Stimulated activated CD4-positive, alpha-beta T cell treated with anti-CD3 and anti-CD28 coated beads, Interleukin-4, amount 100 ng/mL, for 1 hour (primary cell): ENCODE measurements at places on chromosomes 4 and X.

DNA sequence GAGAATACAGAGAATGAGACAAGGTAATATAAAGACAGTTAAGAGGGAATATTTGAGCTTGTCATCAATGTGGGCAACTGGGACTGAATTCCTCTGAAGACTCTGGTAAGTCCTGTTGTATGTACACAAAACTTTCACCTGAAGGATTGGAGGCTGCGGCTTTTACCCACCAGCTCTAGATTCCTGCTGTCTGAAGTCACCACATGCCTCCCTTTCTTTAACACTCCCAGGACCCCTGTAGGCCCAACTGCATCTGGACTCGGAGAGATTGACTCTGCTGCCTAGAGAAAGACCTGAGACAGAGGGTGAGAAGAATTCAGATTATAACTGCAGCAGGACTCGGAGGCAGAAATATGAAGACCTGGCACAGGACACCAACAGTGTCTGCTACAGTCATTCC is 1048.0 kb downstream of the PDHA2 start:
- no peak for DNase-seq

GRCh38 chrX:123256378-123256777 is 72.3 kb downstream of the GRIA3 start:
- DNase-seq = no peak

GRCh38 chrX:85391878-85392238 is 12.4 kb upstream of the POF1B start:
- no peak for DNase-seq

DNA sequence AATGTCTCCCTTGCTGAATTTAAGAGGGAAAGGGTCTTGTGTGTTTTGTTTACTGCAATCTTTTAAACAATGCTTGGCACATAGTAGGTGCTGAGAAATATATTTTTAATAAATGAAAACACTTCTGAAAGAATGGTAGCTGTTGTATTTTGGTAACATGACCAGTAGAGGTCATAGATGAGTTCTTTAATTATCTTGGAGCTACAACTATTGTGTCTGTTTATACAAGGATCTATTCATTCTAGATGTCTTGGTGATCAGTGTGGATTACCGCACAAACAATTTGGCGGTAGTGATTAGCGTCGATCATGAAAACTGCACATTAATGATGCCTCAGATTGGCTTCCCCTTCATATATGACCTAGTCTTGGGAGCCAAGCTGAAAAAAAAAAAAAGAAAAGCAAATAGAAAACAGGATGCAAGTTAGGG is 21.4 kb upstream of the SCRG1 start:
- no peak for DNase-seq

DNA sequence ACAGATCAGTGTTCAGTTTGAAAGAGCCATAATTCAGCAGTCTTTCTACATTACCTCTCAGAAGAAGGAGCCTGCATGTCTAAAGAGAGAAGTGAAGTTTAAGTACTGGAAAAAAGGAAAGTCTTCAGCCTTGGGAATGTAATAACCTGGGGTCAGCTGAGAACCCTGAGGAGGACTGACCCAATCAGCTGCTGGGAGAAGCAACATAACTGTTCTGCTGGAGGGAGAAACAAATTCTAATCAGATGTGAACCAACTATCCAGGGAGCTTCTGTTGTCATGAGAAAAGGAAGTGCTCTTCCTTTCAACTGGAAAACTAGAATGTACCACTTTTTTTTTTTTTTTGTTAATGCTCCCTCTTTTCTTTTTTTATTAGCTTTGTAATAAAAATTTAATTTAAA is 64.5 kb upstream of the PDE5A start:
- DNase-seq = no peak

GRCh38 chr4:11397819-11398610 is 30.7 kb downstream of the HS3ST1 start:
- no peak for DNase-seq

DNA sequence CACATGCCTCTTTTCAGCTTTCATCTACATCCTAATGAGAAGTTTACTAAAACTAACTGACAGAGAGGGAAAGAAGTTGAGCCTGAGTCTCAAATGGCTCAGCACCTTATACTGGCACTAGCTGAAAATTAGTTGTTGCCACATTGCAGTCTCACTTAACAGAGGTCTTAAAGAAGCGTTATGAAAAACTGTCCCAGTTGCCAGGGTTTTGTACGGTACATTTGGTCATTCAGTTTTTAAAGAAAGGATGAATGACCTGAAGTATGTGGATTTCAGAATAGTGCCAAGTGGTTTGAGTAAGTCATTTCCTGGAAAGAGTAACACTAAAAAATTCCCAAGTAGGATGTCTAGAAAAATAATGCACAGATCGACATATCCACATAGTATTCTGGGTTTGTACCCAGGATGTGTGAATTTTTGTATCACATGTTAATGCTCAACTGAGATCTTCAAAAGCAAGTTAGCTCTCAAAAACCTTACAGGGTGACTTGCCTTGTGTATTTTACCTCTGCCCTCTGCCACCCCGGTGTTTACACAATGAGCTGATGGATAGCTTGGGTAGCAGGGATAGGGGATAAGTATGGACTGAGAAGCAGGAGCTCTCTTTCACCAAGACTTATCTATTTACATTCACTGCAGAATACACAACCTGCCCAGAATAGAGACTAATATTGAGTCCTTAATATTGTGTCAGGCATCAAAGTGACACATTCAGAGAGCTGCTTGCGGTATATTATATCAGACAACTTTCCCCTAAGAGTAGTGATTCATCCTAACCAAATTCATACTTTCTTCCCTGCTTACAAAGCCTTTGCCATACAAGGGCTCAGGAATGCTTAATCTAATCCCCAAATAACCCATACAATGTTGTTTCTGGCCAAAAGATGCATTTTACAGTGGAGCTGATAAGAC is 1075.7 kb upstream of the PABPC4L start:
- no peak for DNase-seq

GRCh38 chr4:75598390-75598789 is 31.9 kb downstream of the CDKL2 start:
- DNase-seq = no peak

- no peak for DNase-seq
These were observed 2.7 kb upstream of the NALF2 start for GRCh38 chrX:69501429-69501828.

GRCh38 chr4:101584306-101584705 is 206.2 kb upstream of the BANK1 start:
- DNase-seq = no peak

- no peak for DNase-seq
These were observed 59.0 kb upstream of the DYNLT3 start for GRCh38 chrX:37906357-37906756.
